NCI-H1930 (cell line): ENCODE measurements at places on chromosomes 6 and 20.
A peak's percentile ranks its signal among the peaks of the same experiment; 100 is the strongest.

GRCh38 chr20:48070991-48071652 is 285.8 kb upstream of the SULF2 start:
- DNase-seq, result no peak

DNA sequence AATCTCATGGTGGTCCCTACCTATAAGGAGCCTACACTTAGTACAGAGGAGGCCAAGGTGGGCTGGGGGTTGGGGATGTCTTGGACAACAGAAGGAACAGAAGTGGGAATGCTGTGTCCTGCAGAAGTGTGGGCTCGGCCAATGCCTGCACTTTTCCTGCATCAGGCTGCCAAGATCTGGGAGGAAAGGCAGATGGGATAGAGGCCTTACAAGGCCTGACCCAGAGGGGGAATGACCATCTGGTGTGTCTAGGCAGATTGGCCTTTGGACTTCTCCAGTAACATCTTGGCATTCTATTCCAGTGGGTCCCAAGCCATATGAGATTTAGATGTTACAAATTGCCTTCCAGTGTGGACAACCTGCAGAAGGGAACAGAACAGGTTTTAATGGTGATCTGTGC is 124.7 kb upstream of the GPR6 start:
- DNase-seq, result no peak

DNA sequence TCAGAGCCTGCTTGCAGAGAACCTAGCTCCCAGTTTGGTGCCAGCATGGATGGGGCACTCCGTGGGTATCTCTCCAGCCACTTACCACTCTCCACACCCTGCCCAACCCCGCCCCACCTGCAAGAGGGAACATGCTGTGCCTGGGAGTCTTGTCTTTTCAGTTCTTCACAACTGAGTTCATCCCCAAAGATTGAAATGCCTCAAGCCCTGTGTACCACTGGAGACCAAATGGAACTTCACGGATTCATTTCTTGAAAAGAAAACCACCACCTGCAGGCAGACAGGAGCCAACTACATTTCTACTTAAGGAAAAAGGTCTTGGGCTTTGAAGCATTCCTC is 50.1 kb downstream of the TRERF1 start:
- DNase-seq, result no peak

DNA sequence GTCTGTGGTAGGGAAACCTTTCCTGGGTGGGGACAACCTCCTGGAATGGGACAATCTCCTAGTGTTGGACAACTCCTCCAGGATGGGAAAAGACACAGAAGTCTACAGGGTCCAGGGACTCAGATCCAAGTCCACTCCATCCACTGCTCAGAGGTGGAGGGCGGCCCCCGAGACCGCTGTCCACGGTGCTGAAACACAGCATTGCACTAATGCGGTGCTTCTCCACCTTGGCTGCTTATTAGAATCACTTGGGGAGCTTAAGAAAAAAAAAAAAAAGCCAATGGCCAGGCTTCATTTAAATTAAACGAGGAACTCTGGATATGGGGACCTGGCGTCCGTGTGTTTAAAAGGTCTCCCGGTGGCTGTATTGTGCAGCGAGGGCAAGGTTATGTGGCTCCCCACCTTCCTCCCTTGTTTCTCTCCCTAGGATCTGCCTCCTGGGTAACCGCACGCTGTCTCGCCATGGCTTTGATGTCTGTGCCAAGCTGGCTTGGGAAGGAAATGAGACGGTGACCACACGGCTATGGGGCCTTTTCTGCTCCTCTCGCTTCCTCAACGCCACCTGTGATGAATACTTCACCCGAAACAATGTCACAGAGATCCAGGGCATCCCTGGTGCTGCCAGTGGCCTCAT is 12.0 kb downstream of the SLC12A5 start:
- no peak for DNase-seq

DNA sequence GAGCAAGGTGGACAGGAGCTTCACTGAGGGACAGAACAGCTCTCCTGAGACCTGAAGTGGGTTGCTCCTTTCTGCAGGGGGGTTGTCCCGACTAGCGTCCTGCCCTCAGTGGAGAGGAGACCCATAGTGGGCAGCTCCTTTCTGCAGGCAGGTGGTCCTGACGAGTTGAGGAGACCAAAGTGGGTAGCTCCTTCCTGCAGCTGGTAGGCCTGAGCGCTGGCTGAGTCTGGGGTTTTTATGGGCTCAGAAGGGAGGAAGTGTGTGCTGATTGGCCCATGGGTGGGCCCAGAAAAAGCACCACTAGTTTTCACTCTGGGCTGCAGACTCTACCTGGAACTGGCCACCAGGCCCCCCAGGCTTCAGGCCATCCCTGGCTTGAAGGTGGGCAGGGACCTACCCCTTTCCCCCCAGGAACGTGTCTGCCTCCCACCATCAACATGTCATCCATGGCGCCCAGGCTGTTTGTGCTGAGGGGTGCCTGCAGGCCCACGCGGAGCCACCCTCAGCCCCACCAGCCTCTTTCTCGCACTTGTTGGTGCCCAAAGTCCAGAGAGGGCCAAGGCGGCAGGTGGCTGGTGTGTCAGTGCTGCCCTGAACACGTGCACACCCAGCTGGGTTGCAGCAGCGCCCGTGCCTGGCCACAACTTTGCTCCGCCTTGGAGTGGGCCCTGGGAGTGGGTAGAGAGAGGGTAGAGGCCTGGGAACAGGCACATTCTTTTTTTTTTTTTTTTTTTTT is 1.6 kb upstream of the DEK start:
- DNase-seq, result no peak

DNA sequence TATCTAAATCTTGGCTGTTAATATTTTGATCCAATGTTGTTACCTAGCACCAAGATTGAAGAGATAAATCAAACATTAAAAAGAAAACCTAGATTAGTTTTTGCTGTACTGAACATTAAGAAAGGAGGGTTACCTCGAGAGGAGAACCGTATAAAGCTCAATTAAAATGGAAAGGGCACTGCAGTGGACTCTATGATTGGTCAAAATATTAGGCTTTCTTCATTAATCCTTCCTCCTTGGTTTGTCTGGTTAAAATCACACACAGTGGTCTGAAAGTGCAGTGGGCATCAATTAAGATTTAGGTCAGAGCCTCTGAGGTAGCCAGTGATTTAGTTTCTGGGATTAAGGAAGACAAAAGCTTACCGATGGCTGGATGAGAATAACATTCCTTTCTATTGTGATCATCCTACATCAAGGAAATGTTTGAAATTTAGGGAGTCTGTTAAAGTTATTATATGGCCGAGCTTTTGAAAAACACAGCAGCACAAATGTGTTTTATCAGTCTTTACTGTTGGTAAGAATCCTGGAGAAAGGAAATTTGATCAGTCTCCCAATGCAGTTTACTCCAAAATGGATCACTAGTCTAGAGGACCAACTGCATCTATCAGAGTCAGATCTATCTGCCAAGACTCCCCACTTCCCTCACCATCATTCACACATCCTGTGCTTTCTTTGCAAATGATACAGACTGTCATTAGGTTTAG is 134.6 kb upstream of the NEDD9 start:
- no peak for DNase-seq

GRCh38 chr6:125957391-125957693 is 772 bp downstream of the HINT3 start:
- DNase-seq, result peak; percentile 7

DNA sequence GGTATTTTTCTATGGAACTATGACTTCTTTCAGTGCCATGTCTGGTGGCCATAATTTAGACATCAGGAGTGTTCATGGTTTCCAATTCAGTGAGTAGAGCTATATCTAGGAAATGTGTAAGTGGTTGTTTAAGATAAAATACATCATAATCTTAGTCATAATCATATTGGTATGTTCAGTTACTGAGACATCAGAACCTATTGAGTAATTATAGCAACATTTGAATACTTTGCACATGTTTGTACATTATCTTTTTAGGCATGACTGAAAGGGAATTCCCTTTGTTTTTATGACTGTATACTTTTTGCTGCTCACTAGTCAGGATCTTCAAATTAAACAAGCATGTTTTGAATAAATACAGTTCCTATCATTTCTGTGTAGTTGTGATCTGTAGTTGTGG is 64.0 kb downstream of the STXBP5 start:
- DNase-seq, result no peak

DNA sequence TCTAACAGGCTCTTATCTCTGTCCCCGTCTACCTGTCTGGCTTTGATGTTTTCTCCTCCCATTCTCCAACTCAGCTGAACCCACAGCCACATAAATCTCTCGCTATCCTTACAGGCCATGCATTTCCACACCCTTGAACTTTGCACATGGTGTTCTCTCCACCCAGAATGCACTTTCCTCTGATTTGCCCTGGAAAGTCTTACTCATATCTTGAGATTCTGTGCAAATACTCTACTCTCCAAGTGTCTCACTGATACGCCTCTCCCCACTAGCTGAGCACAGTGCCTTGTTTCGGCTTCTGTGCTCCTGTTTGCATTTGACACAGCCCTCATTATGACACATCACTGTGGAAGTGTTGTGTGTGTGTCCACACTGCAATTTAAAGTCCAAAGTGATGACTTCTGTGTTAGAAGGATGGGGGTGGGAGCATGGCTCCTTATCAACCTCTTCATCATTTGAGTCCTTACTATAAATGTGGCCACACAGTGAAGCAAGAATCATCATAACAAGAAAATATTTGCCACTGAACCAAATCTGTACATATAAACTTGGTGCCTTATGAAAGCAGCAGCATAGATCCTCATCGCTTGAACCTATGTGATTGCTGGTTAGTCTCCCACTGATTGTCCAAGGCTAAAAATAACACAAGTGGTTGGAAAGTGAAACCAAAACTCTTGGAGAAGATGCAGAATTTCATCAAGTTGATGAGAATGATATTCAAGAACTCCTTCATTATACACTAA is 5.5 kb upstream of the PRELID3B start:
- DNase-seq, result no peak

GRCh38 chr6:109484122-109484521 is 1.1 kb upstream of the ZBTB24 start:
- no peak for DNase-seq

- no peak for DNase-seq
Observed at GRCh38 chr6:3412779-3413500, 43.9 kb downstream of the SLC22A23 start.

- no peak for DNase-seq
Observed at GRCh38 chr6:114288701-114289495, 53.9 kb downstream of the HS3ST5 start.

DNA sequence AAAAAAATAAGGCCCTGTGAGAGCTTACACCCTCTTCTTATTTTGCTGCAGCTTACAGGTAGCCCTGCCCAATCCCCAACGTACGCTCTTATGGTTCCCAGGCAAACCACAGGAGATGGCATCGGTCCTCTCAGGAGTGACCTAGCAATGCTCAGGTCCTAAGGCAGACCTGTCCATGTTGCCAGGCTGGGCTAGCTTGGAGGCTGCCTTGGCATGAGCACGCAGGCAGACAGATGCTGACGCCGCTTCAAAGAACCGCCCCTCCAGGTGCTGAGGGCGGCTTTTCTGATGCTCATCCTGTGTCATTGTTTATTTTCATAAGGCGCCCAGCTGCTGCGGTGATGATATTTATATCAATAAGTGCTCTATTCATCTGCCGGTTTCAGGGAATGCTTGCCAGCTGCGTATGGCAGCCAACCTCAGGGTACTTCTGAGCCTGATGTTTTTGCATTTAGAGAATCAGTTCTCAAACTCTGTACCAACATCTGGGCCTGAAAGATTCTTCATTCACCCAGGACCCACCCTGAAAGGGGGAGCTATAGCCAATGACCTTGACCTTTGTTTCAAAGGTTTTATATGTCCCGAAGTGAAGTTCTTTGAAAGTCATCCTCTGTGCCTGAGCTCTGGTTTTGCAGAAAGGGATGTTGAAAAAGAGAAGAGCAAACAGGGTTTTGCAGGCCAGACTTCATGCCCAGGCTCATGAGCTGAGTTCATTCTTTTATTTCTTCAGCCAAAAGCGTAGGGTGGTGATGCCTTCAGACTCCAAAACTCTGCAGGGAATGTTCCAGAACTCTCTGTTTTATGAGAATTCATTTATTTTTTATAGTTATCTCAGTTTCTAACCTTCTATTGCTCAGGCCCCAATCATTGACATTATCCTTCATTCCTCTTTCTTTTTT is 475.6 kb upstream of the CHD6 start:
- DNase-seq, result no peak

DNA sequence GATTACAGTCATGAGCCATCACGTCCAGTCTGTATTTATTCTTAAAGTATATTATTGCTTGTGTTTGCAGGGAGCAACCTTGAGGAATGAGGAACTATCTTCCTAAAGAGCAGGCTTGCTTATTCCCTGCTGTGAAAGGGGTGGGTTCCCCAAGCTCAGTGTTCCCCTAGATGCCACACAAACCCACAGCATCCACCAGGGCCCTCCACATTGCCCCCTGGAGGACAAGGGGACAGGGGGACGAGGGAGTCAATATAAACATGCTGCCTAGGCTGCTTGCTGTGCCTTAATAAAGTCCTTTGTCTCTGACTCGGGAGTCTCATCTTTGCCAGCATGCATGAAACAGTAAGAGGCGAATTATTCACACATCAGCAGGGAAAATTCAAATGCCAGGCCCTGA is 8.0 kb upstream of the IDH3B start:
- no peak for DNase-seq

GRCh38 chr20:22958390-22958789 is 76.7 kb upstream of the SSTR4 start:
- DNase-seq, result no peak

DNA sequence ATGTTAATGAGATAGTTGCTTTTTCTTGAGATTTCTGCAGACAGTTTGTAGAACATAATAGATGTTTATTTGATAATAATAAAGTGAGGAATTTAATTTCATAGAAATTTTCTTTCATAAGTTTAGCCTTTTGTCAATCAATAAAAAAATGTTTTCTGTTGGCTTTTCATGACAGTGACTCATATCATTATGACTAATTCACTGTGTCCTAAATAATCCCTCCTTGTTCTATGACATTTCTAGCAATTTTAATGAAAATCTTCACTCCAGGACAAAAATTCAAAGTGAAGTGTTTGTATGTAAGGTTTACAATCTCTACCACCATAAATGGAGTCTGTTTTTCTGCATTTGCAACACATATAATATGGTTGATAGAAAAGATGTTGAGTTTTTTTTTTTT is 109.9 kb downstream of the UTRN start:
- DNase-seq, result no peak

DNA sequence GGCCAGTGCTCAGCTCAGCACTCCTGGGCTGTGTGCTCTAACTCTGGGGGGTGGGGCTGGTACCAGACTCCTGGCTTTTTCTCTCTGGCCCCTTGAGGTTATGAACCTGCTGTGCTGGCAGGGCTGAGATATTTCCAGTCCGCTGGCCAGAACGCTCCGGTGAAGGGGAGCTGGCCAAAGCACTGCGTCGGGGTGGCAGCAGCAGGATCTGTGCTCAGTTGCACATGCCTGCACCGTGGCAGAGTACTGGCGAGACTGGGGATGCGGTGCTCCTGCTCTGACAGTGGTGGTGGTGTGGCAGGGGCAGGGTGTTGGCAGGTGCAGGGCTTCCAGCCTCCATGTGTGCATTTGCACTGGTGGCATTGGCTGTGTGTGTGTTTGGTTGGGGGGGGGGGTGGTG is 374.4 kb downstream of the PHF3 start:
- no peak for DNase-seq

GRCh38 chr6:92538275-92538674 is 881.1 kb downstream of the EPHA7 start:
- DNase-seq, result no peak
